ENCODE measurements at places on chromosomes 7 and 10.

DNA sequence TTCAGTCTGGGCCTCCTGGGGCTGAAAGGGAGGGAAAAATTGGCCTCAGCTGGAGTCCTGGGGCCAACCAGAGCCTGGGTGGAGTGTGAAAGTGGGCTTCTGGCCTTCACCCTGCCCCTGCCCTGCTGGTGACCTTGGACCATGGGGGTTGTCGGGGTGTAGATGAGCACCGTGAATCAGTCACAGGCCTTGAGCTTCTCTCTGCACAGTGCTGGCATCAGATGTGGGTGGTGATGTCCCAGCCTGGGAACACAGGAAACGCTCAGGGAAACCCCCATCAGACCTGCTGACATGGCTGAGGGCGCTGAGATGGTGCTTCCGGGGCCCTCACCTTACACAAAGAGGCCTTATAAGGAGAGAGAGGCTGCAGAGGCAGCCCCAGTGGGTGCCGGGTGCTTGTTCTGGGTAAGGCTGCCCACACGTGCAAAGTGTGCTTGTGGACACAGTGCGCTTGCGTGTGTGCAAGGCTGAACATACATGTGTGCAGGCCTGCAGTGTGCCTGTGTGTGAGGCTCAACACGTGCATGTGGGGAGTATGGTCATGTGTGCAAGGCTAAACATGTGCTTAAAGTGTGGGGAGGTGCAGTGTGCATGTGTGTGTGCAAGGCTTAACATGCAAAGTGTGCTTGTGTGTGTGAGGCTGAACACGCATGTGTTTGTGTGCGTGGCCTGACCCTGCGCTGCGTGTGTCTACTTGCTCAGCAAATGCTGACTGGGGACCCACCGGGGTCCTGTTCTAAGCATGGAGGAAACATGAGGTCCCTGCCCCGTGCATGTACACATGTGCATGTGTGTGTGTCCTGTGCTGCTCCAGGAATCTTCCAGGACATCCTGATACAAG, 6.5 kb downstream of the ARPC1B start:
- no peak for DNase-seq

DNA sequence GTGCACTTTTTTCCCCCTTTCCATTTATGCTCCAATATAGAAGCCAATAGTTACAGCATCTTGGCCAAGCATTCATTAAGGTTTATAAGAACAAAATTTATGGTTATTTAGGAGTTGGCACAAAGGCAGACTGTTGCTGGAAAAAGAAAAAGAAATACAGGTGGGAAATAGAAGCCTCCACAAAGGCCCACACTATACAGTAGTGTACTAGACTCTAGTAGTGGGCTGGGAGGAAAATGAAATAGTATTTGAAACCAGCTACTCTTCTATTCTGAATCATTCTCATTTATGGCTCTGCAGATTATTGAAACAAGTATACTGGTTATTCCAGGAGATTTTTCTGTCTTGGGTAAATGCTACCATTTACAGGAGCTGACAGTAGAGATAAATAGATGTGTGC, 80.9 kb upstream of the CDK6 start:
- no peak for DNase-seq

GRCh38 chr10:1292611-1293031, 236.4 kb downstream of the WDR37 start:
- no peak for DNase-seq

GRCh38 chr10:34627331-34627730, 187.8 kb downstream of the PARD3 start:
- DNase-seq: no peak

GRCh38 chr7:15963206-15963605, 276.7 kb upstream of the MEOX2 start:
- no peak for DNase-seq

DNA sequence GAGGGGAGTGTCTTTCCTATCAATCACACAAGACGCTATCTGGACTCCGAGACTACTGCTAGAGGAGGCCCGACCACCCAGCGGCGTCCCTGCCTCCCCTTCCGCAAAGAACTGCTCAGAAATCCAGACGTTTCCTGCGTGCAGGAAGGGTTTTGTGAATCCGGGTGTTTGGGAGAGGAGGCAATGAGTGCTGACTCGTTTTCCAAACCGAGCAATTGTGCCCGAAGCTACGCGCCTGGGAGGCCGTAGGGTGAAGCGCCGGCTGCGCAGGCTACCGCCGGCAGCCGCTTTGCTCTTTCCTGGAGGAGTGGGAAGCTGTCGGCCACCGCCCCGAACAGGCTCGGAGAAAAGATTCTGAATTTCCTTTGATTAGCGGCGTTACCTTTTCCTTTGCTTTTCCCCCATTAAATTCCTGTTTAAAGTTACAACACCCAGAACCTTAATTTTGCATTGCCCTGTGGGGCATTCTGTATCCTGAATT, 5.3 kb downstream of the VAX1 start:
- DNase-seq: no peak

GRCh38 chr10:3166496-3167290, 5.9 kb downstream of the PITRM1 start:
- DNase-seq: no peak

DNA sequence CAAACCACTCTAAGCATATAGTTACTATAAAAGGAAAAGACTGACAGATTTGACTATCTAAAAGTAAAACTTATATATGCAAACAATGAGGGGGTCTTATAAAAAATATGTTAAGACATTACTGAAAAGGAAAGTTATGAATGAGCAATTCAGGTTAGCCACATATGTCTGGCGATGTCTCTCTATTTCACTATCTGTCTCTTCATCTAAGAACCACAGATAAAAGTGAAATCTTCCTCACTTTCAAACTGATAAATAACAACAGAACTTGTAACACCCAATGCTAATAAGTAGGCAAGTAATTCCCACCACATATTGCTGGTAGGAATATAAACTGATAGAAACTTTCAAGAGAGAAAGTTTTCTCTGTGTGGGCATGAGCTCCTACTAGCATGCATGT, 138.2 kb downstream of the CHCHD3 start:
- no peak for DNase-seq

Measured in NCI-H510A treated with DMSO at 0.1 percent for 48 hours (cell line).